Activated CD4-positive, alpha-beta T cell treated with anti-CD3 and anti-CD28 coated beads, Interleukin-2, amount 50 U/mL, for 48 hours (primary cell): ENCODE measurements at places on chromosomes 7 and 10.

DNA sequence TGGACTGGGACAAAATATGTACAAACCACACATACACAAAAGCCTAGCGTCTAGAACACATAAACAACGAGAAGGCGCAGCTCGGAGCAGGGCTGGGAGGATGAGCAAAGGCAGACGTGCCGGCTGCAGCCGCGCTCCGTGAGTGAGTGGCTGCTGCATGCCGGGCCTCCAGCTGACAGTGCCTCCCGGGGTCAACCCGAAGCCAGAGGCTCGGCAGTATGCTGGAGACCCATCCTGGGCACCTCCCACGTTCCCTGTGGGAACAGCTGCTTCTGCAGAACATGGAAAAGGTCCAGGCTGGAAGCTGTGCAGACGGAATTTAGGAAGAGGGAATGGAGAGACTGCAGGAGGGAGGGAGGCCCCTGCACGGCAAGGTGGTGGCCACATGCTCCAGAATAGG, 3.6 kb upstream of the GPR146 start:
- no peak for DNase-seq

DNA sequence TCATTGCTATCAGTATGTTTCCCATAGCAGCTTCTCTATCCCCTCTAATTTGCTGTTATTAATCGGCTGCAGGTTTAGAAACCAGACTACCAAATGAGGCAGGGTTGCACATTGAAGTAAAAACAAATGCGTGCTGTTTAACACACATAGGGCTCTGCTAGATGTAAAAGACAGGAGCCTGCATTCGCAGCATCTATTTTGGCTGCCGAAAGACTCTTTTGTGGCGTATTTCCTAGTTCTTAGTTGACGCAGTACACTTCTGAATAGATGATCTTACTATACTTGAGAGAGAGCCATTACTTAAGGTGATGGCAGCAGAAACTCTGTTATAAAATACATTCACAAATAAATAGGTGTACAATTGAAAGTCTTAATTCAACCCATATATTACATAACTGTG, 21.4 kb downstream of the SGCE start:
- DNase-seq = no peak

- no peak for DNase-seq
These were observed 299 bp upstream of the PBLD start for GRCh38 chr10:68333058-68333395.

DNA sequence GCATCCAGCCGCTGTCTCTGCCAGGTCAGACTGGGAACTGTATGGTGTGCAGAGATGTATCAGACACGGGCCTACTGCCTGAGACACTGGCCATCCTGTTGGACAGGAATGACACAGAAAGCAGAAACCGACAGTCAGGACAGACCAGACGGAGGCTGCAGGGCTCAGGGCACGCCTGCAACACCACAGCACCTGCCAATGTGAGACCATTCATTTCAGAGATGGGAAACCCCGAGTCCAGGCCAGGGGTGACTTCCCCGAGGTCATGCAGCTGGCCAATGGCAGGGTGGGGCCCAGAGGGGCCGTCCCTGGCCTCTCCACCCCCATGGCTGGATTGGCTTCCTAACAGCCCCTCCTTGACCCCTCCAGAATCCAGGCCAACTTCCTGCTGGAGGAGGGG, 34.7 kb downstream of the GRID1 start:
- no peak for DNase-seq

DNA sequence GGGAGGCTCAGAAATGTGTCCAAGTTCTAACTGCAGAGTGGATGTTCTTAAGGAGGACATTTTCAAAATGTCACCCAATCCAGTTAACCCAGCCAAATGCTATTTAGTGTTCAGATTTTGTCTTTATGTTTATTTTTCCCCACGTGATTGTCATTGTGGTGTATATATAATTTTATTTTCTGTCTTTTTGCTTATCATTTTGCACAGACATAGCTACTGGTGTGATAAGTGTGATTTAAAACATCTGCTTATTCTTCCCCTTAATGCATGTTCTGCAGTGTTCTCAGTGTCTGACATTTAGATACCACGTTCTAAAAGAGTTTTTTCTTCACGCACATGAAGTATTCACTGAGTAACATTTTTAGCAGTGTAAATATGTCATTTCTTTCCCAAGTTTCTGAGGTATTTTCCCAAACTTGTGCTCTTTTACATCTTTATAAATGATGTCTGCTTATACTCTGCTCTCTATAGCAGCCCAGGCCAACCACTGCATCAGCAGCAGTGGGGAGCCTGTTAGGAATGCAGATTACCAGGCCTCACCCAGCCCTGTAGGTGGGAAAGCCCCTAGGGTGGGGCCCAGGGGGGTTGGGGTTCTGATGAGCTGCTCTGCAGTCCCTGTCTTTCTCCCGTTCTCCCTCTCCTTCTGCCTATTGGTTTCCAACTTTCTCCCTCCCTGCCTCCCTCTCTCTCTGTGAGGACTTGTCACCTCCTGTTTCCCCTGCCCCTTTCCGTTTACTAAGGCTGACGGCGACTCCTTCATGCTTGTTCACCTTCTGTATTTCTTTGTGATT, 20.8 kb downstream of the ADCY1 start:
- DNase-seq = no peak

GRCh38 chr10:13206546-13207443, 27.4 kb downstream of the UCMA start:
- DNase-seq = no peak

- no peak for DNase-seq
These were observed 4.9 kb upstream of the KLHL7 start for GRCh38 chr7:23100697-23101096.
